ENCODE measurements at places on chromosomes 11 and 22.

- DNase-seq, result no peak
Observed at GRCh38 chr11:86795949-86796348, 4.4 kb upstream of the PRSS23 start.

- no peak for DNase-seq
Observed at GRCh38 chr11:94130298-94131046, 1.8 kb downstream of the PANX1 start.

DNA sequence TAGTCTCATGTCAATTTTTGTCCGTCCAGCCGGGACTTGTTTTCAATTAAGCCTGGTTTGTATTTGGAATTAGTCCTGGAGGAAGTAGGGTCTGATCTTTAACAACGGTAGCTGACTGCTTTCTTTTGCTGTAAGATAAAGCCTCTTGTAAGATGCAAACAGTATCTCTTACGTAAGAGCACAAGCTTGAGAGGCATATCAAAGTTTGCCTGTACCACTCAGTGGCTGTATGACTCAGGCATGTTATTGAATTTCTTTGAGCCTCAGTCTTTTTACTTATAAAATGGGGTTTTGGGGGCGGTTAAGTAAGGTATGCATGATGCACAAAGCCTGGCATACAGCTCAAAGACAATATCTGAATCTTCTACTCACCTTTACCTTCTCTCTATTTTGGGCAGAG lies 198.4 kb upstream of the NARS2 start:
- DNase-seq, result no peak

GRCh38 chr22:27997538-27997937 lies 78.5 kb upstream of the PITPNB start:
- no peak for DNase-seq

- DNase-seq, result no peak
Observed at GRCh38 chr11:15985127-15985859, 371.1 kb downstream of the SOX6 start.

DNA sequence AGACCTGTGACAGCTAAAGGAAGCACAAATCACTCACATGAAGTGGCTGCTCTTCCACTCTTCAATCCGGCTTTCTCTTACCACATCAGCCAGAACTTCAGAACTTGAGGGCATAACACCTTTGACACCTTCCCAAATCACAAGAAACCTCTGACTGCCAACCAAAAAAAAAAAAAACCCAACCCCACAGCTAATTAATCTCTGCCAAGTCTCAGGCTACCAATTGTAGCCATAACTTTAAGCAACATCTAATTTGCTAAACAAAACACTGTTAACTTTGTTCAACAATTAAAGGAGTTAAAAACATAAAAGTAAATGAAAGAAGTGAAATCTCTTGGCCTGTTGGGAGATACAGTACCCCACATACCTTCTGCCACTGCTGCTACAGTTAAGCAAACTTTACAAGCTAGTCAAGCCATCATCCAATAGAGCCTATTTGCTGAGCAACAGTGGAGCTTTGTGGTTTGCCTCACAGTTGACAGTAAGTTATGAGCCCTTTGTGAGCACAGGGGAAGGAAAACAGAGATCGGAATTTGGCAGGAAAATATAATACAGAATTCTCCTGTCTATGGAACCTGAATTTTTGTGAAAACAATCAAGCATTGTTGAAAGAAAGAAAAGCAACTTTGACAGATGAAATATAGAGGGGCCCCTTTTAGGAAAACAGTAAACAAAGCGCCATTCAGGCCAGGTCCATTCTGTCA lies at the start of gene SOX6:
Gene SOX6, minus strand, starts transcription at position 490 of the 704 bp plus-strand sequence. CDS start 15,298 bp downstream, outside the sequence.
- no peak for DNase-seq

GRCh38 chr22:48342016-48342415 lies 1485.7 kb downstream of the BRD1 start:
- no peak for DNase-seq

DNA sequence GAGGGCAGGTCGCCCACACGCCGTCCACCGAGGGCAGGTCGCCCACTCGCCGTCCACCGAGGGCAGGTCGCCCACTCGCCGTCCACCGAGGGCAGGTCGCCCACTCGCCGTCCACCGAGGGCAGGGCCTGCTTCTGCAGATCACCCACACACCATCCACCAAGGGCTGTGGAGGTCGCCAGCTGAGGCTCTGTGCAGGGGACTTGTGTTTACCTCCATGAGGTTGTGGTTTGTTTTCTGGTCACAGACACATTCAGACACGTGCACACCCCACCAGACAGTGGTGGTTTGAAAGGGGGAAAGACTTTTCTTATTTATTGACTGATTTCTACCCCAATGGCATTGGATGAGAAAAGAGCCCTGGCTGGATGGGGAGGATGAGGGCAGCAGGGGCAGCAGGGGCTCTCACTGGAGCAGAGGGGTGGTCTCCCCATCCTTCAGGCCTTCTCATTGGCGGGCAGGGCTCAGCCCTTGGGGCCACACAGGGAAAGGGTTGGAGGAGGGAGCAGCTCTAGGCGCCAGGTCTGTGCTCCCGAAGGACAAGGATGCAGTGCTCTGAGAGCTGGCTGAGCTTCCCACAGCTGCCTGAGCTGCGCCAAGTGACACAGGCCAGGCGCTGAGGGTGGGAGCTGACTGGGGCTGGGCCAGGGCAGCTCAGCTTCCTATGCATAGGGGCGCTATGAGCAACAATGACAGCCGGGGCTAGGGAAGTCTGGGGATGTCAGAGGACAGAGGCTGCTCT lies 252.6 kb upstream of the B3GAT1 start:
- no peak for DNase-seq

GRCh38 chr11:35003658-35004057 lies 87.2 kb downstream of the PDHX start:
- no peak for DNase-seq

DNA sequence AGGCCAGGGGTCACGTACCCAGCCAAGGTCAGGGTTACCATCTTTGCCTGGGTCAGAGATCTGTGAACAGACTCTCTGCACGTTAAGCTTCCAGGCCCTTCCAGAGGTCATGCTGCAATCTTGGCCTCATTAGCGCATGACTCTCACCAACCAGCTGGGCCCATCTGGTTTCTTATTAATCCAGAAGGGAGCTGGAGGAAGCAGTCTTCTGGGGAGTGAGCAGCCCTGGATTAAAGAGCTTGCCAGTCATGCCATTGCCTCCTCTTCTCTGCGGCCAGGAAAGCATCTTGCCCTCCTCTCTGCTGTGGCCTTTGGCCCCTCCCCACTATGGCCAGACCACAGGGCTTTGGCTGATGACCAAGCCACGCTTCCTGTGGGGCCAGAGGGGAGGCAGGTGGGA lies 57.4 kb downstream of the CHST1 start:
- DNase-seq, result no peak

DNA sequence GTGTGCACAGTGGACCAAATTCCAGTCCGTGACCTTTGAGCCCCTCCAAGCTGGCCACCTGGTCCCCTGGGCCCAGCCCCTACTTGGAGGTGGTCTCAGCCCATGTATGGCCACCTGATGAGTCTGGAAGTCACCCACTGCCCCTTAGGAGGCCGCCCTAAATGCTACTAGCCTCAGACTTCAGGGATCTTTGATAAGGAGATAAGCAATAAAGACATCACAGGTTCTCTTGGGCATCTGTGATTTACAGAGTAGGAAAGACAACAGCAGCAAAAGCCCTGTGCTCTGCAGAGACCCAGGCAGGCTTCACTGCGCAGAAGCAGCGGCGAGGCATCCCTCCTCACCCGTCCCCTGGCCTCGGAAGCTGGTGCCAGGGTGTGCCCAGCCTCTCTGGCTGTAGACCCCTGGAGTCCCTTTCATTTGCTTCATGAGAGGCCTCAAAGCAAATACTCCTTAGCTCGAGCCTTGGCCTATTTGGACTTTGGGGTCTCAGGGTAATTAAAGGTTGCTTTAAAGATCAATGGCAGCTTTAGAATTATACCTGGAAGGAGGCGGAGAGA lies 360.1 kb downstream of the TBC1D22A start:
- DNase-seq, result no peak

DNA sequence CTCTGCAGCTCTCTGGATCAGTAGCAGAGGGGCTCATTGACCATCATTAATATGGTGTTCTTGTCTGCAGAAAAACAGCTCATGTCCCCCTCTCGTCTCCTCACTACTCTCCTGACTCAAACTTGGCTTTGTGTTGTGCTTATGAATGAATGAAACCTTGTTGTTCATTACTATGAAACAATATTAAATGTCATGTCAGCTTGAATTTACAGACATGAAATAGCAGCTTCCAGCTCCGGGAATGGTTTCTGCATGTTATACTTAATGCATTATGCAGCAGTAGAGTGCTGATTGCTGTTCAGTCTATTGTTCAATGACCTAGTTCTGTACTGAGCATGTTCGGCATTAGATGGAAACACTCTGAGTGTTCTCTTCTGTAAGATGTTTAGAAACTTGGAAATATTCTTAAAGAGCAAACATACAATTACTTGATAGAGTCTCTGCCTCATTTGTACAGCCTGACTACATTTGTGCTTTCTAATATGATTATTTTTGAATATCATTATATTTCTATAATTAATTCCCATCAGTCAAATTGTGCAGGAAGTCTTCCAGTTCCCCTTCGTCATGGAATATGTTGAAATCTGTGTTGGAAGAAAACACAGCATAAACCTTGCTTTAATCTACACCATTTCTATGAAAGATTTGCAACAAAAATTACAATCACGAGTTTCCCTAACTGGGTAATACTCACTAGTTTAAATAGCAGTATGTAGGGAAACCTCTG lies 340.4 kb downstream of the SOX6 start:
- DNase-seq, result no peak

- peak; percentile 44 for DNase-seq
Observed at GRCh38 chr22:50599816-50600455, 657 bp upstream of the MAPK8IP2 start.

DNA sequence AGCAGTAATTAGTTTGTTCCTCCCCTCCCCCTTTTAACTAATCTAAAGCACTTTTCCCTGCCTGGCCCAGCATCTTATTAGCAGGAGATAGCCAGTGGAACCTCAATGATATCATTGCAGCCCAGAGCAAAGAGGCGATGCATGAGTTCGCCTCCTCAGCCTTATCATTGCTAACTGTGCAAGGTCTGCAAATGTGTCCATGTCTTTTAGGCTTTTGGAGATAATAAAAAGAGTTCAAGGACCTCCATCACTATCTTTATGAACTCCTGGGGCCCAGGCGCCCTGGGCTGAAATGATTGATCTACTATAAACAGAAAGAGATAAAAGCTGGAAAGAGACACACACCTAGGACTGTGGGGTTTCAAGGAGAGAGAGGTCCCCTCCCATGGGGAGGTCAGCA lies 124.2 kb upstream of the TBCEL start:
- no peak for DNase-seq

GRCh38 chr11:44605965-44606364 lies 40.5 kb downstream of the CD82 start:
- no peak for DNase-seq

- DNase-seq, result peak; percentile 46
Observed at GRCh38 chr11:94519478-94520084, 7.3 kb downstream of the C11orf97 start.

GRCh38 chr11:23723861-23724260 lies 773.0 kb upstream of the LUZP2 start:
- DNase-seq, result no peak

DNA sequence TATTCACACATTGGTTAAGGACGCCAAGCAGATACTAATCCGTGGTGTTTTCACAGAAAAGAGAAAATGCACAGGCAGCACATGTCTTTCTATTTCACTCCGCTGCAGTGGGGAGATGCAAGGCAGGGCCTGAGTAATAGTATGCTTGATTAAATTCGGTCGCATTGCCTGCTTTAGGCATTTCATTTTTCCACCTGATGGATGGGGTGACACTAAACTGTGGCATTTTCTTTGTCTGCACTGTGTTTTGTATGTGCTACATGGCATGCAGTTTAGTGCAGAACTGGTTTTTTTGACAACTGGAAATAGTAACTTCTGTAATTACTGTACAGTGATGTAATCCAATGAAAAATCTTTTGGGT lies 94.9 kb downstream of the SLC17A6 start:
- DNase-seq, result no peak

DNA sequence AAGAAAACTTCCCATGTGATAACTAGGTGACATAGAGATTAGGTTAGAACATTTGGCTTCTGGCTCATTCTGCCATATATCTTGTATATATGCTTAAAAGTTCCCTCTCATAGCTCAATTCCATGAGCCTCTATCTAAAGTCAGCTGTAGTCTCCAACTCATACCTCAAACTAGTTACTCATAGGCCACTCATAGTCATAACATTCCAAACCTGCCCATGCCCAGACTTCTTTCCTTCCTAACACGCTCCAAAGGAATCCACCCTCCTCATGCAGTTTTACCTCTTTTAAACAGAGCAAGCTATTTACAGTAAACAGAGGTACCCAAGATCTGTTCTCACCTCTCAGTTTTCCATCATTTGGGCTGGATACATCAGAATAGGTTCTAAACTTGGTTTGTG lies 39.4 kb downstream of the GLYATL2 start:
- DNase-seq, result no peak

DNA sequence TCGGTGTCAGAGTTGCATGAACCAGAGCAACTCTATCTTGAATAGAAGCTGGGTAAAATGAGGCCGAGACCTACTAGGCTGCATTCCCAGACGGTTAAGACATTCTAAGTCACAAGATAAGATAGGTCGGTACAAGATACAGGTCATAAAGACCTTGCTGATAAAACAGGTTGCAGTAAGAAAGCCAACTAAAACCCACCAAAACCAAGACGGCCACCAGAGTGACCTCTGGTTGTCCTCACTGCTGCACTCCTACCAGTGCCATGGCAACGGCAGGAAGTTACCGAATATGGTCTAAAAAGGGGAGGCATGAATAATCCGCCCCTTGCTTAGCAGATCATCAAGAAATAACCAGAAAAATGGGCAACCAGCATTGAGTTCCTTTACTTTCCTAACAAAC lies 2.4 kb upstream of the KAT5 start:
- no peak for DNase-seq

DNA sequence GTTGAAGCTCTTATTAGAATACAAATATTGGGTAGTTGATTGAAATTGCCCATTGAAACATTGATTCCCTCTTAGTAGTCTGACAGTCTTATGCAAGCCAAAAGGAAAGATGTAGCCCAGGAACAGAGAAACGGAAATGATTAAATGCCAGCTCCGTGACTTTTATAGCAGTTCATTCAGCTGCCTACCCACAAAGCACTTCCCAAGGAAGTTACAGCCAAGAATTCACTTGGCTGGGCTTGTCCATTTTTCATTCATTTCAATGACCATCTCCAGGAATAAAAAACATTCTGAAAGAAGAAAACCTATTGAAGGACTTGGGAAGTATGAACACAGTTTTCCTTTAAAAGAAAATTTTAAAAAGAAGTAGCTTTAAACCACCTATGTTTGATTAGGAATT lies 62.0 kb downstream of the NCAM1 start:
- DNase-seq, result no peak

DNA sequence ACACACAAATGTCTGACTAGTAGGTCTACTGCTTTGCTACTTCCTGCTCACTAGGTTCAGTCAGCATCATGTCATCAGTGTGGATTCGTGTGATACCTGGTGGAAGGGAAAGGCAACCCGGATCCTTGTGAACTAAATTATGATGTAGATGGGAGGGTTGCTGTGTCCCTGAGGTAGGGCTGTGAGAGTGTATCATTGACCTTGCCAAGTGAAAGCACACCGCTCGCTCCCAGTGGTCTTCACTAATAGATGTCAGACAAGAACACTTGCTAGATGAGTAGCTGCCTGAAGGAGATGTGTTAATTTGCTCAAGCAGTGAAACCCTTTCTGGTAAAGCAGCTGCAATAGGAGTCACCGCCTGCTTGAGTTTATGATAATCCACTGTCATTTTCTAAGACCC lies 119.4 kb downstream of the WNT7B start:
- no peak for DNase-seq

GRCh38 chr11:86918973-86919372 lies 36.2 kb downstream of the FZD4 start:
- no peak for DNase-seq

- DNase-seq, result no peak
Observed at GRCh38 chr11:3359092-3359824, 19.7 kb downstream of the ZNF195 start.
